Urinary bladder (tissue), 4 donors: ENCODE measurements at places on chromosomes 3 and 15. TPM values are rescaled to one million over a fixed set of nuclear protein-coding genes. Genes with fewer than 3 reads are reported as not detected.

The TLR9 gene
- 0.33 TPM for polyA plus RNA-seq

The TMCO5A gene
- polyA plus RNA-seq, result not detected

The STAB1 gene
- polyA plus RNA-seq, result 91.8 TPM

The LRRN1 gene
- polyA plus RNA-seq, result 0.87 TPM

The UBE2E2 gene
- 36.3 TPM for polyA plus RNA-seq
